ENCODE measurements at places on chromosomes 3 and 15. TPM values are rescaled to one million over a fixed set of nuclear protein-coding genes. Genes with fewer than 3 reads are reported as not detected.

PDHB gene
- total RNA-seq, result 69.8 TPM

SLC28A2 gene
- not detected for total RNA-seq

FOXB1 gene
- total RNA-seq, result 2.2 TPM

- H3K36me3 ChIP-seq, result no peaks in the 10 kb centered on the region
- H3K27me3 ChIP-seq, result no peaks in the 10 kb centered on the region
- DNase-seq, result no peak
- no peak overlapping the region for H3K4me3 ChIP-seq
- no peak overlapping the region for H3K27ac ChIP-seq
- no peaks in the 10 kb centered on the region for H3K4me1 ChIP-seq
These were observed 1.0 kb downstream of the LRRC3B start for GRCh38 chr3:26623419-26624208.

DNA sequence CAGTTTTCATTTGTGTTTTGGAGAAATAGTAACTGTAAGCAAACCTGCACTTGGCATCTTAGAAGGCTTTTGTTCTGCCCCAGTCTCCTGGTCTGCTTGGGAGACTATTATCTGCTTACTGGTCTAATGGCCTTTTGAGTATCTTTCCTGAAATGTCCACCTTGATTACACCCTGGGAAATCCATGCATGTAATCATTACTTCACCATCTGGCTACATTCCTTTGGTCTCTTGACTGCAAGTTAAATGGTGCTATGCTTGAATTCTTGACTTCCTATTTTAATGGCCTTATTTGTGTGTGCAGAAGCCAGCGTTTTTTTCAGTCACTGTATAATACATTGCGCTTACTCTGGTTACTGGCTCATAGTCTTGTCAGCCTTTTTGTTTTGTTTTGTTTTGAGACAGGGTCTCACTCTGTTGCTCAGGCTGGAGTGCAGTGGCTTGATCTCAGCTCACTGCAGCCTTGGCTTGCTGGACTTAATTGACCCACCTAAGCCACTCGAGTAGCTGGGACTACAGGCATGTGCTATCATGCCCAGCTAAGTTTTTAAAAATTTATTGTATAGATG, 30.0 kb downstream of the CHD2 start:
- no peak overlapping the region for H3K4me3 ChIP-seq
- no peak for DNase-seq
- peaks cover 70% of the 10 kb centered on the region for H3K36me3 ChIP-seq
- H3K27ac ChIP-seq, result peak overlapping the region; percentile 8
- H3K4me1 ChIP-seq, result no peaks in the 10 kb centered on the region
- H3K27me3 ChIP-seq, result no peaks in the 10 kb centered on the region

- H3K4me1 ChIP-seq, result no peaks in the 10 kb centered on the region
- no peak for DNase-seq
- H3K27me3 ChIP-seq, result no peaks in the 10 kb centered on the region
- H3K27ac ChIP-seq, result no peak overlapping the region
- H3K36me3 ChIP-seq, result no peaks in the 10 kb centered on the region
These were observed 8.3 kb downstream of the ARL14 start for GRCh38 chr3:160685144-160685766.

DNA sequence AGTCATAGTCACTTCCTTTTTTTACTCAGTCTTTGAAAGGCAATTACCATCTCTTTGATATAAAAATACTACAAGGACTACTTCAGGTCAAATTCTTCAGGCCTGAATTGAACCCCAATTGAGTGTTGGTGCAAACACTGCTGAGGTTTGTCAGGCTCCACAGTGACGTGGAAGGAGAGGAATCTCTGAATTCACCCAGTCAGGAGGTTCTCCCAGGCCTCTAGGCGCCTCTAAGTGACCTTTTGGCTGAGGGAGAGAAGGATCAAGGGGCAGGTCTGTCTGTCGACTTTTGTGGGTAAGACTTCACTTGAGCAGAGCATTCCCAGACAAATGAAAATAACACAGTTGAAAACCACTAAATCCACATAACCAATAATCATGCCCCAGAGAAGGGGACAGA, 227.6 kb upstream of the CHRNA7 start:
- no peaks in the 10 kb centered on the region for H3K4me1 ChIP-seq
- H3K27me3 ChIP-seq, result no peaks in the 10 kb centered on the region
- H3K36me3 ChIP-seq, result no peaks in the 10 kb centered on the region
- no peak overlapping the region for H3K27ac ChIP-seq
- DNase-seq, result no peak
- H3K4me3 ChIP-seq, result no peak overlapping the region

- no peak overlapping the region for H3K27ac ChIP-seq
- no peaks in the 10 kb centered on the region for H3K27me3 ChIP-seq
- no peaks in the 10 kb centered on the region for H3K36me3 ChIP-seq
- DNase-seq, result no peak
- H3K4me3 ChIP-seq, result no peak overlapping the region
- no peaks in the 10 kb centered on the region for H3K4me1 ChIP-seq
These were observed 267.8 kb upstream of the C2CD4B start for GRCh38 chr15:62432702-62433398.

TMC3 gene
- total RNA-seq, result not detected
